ENCODE measurements at places on chromosomes 7 and 10.

DNA sequence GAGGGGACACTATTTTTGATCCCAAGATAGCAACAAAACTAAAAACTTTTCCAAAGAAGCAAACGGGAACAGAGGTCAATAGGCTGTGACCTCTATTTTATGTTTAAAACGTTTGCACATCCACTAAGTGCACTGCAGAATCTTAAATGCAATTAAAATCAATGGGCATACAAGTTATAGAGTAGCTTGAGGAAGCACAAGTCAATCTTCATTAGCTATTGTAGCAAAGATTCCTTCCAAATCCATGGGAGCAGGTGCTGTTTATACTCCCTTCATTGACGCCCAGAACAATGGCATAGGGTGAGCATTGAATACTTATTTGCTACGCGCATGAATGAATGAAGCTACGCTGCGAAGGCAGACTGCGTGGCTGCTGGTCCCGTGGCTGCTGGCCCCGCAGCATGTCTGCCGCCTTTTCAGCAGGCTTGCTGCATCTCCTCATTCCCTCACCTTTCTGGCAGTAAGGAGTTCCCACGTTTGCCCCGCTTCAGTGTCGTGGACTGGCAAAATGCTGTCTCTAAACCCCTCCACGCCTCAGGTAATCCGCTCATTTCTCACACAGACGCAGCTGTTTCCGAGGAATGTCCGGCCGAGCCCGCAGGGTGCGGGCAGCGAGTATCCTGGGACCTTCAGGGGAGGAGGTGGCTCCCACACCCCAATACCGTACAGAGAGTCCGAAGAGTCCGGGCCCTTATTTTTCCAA lies 754 bp upstream of the PHYHIPL start:
- DNase-seq, result no peak

DNA sequence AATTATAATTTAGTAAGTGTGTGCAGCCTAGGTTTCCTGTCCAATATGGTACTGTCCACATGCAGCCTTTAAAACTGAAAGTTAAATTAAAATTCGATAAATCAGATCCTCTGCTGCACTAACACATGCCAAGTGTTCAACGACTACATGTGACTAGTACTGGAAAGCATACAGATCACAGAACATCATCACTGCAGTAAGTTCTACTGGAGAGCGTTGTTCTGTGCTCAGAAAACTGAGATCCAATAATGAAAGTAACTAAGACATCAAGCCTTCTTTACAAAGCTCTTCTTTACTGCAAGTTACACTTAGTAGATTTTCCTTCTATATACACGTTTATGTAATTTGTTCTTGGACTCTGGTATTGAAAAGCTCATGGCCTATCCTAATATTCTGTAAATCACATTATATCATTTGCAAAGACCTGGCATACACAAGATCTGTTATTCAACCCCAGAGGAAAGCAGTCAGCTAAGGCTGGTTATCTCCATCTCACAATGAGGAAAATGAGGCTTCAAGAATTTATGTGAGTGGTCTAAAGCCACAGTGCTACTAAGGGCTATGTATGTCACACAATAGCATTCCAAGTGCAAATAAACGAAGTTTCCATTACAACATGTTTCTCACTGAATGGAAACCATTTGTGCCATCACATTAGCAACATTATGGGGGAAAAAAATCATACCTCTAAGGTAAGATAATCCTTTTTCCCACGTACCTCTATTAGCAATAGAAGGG lies 77.6 kb downstream of the VPS41 start:
- DNase-seq, result no peak

DNA sequence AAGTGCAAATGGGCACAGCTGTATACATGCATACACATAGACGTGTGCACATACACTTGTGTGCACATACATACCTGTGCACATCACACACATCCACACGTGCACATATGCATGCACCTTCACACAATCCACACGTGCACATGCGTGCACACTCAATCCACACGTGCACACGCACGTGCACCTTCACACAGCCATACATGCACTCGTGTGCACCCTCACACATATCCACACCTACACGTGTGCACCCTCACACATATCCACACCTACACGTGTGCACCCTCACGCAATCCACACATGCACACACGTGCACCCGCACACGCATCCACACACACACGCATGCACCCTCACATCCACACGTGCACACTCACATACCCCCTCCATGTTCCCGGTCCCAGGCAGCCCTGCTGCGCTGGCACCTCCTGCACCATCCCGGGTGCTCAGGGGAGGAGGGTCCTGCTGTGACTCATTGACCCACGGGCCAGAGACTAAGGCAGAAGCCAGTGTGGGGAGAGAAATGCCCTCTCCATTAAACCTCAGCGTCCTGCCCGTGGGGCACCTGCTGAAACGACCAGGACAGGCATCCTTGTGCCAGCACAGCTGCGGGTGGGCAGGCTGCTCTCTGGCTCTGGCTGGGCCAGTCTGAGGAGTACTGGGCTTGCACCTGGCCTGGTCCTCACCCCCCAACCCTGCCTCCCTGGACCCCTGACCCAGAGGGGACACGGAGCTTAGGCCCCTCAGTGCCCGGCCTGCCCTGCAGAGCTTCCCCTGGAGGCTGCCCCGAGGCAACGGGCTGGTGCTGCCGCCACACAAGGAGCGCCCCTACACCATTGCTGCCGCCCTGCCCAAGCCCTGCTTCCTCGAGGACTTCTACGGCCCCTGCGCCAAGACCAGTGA lies 17.8 kb upstream of the UTF1 start:
- no peak for DNase-seq

DNA sequence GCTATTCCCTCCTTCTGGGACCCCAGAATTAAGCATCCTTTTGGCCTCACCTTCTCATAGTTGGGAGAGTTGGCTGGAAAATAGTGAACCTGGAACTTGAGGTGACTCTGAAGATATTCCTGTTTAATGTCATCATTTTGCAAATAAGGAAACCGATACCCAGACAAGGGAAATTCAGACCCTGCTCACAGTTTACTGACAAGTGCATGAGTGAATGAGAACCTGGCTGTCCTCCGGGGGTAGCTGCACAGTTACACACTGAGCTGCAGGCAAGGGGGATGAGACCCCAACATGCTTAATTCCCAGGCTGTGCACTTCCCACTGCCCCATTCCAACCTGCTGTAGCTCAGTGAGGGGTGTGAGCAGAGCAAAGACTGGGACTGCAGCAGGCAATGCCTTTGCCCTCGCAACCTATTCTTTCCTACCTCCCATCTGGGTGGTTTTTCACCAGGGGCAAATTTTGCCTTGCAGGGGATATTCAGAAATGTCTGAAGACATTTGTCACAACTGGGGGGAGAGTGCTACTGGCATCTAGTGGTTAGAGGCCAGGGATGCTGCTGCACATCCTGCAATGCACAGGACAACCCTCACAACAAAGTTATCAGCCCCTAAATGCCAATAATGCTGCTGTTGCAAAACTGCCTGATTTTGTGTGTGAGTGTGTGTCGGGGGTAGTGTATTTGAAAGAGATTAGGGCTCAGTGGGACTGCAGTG lies 136.2 kb downstream of the SORCS3 start:
- no peak for DNase-seq

- no peak for DNase-seq
These were observed 63.2 kb upstream of the KLF6 start for GRCh38 chr10:3848005-3848774.

DNA sequence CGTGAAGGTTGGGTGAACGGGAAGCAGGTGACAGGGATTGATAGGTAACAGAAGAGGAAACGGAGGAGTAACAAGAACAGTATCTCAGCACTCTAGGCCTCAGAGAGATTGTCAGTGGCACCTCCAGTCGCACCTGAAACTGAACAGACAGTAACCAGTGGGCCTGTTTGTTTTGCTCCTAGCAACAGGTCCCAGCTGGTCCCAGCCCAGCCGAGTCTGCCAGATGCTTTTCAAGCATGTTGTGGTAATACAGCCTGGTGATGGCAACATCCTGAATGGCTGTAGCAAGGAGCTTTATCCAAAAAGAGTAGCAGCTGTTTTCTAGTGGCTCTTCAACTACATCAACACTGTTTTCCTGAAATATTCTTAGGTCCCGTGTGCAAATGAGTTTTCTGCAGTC lies 4.7 kb downstream of the CACNB2 start:
- DNase-seq, result no peak

DNA sequence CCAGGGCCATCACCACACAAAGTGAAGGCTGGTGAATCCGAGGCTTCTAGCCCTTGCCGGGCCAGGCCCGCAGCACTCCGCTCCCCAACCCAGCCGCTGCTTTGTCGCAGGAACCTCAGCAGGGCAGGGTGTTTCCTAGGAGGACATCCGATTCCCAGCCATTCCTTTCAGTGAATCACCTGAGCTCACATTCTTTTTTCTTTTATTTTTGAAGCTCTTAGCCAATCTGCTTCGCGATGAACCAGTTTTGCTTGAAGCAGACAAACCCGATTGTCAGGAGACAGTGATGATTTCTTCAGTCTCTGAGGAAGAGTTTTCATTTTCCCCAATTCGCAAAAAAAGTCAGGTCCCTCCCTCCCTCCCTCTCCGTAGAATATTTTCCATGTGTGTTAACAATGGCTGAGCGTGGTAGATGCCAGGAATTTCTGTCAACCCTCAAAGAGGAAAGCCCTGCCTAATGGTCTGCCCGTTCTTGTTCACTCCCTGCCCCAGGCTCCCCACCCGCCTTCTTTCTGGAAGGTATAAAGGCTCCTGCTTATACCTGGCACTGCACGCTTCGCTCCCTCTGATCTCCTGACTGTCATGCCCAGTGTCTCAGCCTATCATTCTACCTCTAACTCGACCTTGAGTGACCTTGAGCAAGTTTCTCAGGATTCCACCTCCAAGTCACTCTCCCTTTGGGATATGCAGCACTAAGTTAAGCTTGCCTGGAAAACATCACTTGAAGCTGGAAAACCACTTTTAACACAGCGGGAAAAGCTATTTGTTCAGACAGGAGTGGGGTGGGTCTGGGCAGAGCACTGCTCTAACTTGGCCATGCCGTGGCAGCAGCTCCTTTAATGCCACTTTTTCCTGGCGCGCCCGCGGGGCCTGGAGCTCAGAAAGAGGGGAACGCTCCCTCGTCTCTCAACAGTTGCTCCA lies 35.1 kb downstream of the EGFR start:
- DNase-seq, result no peak

- DNase-seq, result peak; percentile 45
These were observed 78.0 kb downstream of the MKI67 start for GRCh38 chr10:128047991-128048818.

DNA sequence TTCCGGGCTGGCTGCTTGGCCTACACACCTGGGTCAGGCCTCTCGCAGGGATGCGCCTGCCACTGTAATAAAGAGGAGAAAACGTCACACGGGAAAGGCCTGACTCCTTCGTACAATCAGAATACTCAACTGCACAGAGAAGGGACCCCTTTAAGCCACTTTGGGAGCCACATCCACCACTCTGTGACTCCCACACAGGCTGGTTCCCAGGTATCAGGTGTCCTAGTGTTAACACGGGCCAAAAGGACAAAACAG lies 5.8 kb upstream of the ZNF736 start:
- DNase-seq, result no peak

DNA sequence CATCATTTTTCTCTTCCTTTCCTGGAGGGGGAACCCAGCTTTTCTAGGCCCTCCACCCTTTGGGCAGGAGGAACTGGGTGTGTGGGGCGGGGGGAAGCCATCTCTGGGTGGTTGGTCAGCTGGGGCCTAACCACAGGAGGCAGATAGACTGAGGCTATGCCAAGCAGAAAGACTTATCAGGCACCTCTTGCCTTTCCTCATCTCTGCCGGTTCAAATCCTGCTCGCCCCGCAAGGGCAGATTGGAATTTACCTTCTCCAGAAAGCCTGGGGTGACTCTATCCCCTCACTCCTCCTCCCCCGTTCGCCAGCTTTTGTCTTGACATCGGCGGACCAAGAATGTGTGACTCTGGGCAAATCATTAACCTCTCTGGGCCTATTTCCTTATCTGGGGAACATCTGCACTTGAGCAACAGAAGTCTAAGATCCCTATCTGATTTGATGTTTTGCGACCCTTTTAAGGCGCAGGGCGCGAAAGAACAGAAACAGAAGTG lies 584 bp upstream of the GARS1 start:
- DNase-seq, result peak; percentile 23

DNA sequence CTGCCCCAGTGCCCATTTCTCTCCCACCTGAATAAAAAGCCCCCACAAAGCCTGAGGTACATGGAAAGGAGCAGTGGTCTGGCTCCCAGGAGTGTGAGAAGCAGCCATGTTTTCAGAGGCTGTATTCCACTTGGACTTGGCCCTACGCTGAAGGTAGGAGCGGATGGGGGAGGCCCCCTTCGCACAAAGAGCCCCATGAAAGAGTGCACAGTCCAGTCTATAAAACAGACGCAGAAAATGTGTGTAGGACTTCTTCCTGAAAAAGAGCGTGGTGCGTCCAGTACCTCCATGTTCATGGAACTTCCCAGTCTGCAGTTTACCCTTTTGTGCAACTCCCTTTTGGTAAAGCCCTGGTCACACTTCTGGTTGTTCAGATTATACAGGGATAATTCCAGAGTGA lies 69.3 kb downstream of the EGFR start:
- no peak for DNase-seq

DNA sequence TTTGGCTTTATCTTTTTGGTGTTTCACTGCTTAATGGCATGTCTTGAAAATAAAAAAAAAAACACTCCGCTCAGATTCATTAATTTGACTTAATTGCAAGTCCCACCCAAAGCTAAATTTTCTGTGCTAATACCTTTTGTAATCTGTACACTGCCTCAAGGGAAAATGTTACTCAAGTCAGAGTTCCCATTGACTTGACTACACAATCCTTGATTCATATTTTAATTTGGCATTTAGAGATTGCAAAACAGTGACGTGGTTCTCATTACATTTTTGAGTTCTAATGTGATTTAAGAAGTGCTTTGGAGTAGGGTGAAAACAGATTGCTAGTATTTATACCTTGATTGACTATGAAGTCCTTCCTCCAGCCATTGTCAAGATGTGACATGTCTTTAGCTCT lies 21.3 kb upstream of the LIPM start:
- DNase-seq, result no peak

DNA sequence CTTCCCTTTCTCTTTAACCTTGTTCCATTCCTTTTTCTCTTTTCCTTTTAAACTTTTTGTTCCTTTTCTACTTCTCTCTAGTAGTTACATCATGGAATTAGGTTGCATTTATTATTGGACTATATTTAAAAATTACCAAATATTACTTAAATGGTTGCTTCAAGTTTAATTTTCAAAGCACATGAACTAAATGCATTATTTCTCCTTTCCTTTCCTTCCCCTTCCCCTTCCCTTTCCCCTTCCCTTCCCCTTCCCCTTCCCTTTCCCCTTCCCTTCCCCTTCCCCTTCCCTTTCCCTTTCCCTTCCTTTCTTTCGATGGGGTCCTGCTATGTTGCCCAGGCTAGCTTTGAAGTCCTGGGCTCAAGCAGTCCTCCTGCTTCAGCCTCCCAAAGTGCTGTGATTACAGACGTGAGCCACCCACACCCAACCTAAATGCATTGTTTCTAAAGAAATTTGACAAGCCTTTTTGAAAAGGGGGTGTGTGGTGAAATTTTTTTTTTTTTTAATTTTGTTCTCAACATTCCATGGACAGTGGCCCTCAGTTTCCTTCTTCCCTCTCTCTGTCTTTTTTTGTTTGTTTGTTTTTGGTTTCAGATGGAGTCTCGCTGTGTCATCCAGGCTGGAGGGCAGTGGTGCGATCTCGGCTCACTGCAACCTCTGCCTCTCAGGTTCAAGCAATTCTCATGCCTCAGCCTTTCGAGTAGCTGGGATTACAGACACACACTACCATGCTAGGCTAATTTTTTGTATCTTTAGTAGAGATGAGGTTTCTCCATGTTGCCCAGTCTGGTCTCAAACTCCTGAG lies 31.2 kb downstream of the TMEM60 start:
- no peak for DNase-seq

Data from CD4-positive, alpha-beta T cell treated with Interferon alpha-2 for 1 hour (primary cell).